ENCODE measurements at places on chromosomes 7 and 10.

GRCh38 chr10:58818900-58819299, 306.2 kb downstream of the BICC1 start:
- DNase-seq: no peak

- DNase-seq: no peak
Observed at GRCh38 chr7:140485500-140486265, 6.4 kb upstream of the MKRN1 start.

GRCh38 chr7:6226194-6226799, 46.1 kb downstream of the CYTH3 start:
- DNase-seq: no peak

GRCh38 chr7:130275826-130276297, 9.2 kb downstream of the CPA2 start:
- no peak for DNase-seq

DNA sequence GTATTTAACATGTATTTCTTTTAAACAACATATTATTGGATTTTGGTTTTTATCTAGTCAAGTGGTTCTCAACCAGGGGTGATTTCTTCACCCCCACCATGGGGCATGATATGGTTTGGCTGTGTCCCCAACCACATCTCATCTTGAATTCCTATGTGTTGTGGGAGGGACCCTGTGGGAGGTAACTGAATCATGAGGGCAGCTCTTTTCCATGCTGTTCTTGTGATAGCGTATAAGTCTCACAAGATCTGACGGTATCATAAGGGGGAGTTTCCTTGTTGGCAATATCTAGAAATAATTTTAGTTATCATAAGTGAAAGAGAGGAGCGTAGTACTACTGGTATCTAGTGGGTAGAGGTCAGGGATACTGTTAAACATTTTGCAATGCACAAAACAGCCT, 37.6 kb downstream of the TMEM168 start:
- DNase-seq: no peak

GRCh38 chr7:9324513-9324912, 891.1 kb downstream of the NXPH1 start:
- DNase-seq: no peak

DNA sequence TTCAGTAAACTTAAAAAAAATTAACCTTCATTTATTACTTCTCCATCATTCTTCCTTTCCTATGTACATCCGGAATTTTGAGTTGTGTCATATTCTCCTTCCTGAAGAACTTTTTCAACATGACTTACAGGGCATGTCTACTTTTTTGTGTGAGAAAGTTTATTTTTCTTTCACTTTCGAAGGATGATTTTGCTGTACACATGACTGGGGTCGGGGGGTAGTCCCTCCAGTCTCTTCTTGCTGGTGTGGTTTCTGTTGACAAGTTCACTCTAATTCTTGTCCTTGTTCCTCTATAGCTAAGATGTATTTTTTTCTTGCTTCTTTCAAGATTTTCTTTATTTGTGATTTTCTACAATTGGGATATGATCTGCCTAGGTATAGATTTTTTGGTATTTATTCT, 55.8 kb downstream of the INPP5A start:
- peak; percentile 63 for DNase-seq

- DNase-seq: no peak
Observed at GRCh38 chr7:142913566-142913965, 20.0 kb downstream of the TRPV5 start.

DNA sequence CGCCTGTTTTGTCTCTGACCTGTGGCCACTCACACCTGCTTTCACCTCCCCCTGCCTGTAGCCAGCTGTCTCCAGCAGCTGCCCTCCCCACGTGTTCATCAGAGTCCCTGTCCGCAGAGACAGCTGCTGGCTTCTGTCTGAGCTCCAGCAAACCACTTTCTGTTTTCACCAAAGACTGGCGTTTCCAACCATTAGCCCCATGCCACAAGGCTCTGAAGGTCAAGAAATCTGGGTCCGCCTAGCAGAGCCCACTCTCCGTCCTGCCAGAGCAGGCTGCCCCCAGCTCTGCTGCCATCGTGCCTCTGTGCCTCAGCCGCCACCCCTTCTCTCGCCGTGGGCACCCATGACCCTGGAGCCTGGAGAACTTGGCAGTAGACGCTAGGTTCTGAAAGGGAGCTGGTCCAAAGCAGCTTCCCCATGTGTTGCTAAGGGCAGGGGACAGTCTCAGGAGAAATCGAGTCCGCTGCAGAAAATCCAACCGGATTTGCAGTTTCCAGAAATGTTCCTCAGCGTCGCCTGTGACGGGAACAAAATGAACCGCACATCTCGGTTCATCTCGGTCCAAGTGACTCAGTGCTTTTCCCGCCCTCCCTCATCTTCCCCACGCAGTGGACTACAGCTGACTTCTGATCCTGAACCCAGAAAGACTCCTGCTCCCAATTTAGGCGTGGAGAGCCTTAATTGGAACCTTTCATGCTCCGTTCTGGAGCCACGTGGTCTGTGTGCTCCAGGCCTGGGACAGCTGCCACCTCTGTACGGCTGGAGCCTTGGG, 28.0 kb downstream of the TMEM120A start:
- DNase-seq: no peak

DNA sequence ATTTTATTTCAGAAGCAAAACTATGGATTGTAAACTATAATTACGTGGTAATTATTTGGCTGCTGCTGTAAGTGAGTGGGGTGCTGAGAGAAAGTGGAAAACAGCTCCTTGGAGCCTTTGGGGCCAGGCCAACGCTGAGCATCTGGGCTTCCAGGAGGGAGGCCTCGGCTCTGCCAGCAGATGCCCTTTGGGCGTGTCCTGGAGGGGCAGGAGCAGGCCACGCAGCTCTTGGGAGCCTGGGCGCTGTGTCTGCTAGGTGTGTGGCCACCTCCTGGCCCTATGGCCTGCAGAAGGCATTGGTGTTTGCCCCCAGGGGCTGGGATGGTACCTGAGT, 423.3 kb downstream of the GLRX3 start:
- DNase-seq: no peak

GRCh38 chr7:209906-210305, 17.5 kb downstream of the FAM20C start:
- no peak for DNase-seq

GRCh38 chr7:36748017-36748487, 23.8 kb upstream of the AOAH start:
- peak; percentile 67 for DNase-seq

DNA sequence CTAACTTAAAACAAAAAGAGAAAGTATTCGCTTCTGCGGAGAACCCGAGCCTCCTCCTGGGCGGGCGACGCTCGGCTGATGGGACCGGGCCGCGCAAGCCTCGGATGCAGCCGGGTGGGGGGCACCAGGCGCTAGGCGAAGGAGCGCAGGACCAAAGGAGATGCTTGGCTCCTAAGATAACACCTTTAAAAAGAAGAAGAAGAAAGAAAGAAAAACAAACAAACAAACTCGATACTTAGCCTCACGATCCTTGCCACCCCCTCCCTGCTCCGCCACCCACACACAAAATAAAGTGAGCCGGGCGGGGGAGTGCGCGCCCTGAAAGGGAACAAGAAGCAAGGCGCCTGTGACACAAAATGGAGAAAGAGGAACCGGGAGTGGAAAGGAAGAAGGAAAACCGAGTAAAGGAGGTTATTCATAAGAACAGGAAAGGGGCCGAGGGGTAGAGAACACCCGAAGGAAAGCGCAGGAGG, 34.0 kb upstream of the EBLN1 start:
- DNase-seq: peak; percentile 74

- no peak for DNase-seq
Observed at GRCh38 chr7:28222636-28223035, 42.0 kb upstream of the JAZF1 start.

DNA sequence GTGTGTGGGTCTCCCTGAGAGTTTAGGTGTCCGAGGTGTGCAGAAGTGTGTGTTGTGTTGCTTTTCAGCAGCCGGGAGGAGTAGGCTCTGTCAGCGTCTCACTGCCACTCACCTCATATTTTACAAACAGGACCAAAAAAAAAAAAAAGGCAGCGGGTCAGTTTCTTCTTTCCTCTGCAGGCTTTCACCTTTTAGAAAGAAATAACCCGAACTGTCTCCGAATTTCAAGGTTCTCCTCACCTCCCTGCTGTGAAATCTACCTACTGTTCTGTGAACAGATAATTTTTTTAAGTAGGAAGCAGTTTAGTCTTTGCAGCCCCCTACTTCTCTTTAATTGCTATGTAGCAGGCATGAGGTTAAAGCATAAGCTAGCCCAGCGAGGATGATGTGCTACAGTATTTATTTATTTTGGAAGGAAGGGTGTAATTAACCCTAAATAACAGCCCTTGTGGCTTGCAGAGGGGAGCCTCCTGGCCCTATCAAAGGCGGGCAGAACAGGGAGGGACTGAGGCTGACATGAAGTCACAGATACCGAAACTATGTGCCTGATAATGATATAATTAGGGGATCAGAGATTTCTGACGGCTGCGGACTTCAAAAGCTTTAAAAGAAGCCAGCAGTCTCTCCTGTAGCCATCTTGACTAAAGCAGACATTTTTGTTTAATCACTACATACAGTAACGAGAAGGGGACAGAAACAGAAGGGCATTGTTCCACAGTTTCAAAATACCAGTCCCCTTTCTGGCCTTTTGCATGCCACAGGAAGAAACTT, 1.6 kb downstream of the BAMBI start:
- DNase-seq: peak; percentile 7

GRCh38 chr7:96244992-96245292, 77.0 kb downstream of the SLC25A13 start:
- DNase-seq: no peak

DNA sequence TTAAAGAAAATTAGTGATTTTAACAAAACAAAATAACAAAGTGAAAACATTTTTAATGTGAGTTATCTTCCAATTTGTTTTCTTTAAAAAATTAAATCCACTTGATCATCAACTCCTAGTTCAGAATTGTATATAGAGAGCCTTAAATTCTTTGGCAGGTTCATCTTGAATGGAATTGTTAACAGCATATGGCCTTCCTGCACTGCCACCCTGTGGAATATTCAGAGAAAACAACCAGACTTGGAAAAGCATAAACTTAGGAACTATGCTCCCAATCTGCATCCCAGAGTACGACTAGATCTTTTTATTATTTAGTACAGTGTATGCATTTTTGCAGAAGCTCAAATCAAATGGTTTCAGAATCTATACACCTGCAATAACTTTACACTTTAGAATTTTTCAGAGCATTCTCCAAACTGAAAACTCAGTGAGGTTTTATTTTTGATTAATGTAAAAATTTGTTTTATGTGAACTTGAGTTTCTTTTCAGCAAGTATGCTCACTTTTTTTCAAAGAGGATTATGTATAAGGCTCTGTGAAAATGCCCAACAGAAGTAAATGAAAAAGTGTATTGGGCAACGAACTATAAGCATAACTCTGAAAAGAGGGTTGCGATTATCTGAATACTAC, 44.9 kb upstream of the ANK3 start:
- DNase-seq: peak; percentile 12

DNA sequence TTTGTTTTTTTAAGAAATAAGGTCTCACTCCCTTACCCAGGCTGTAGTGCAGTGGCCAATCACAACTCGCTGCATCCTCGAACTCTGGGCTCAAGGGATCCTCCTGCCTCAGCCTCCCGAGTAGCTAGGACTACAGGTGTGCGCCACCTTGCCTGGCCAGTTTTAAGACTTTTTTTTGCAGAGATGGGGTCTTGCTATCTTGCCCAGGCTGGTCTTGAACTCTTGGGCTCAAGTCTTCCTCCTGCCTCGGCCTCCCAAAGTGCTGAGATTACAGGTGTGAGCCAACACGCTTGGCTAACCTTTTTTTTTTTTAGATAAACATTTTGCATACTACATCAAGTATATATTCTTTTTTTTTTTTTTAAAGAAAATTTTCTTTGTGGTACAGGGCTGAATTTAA, 18.2 kb downstream of the SEC23IP start:
- DNase-seq: no peak

DNA sequence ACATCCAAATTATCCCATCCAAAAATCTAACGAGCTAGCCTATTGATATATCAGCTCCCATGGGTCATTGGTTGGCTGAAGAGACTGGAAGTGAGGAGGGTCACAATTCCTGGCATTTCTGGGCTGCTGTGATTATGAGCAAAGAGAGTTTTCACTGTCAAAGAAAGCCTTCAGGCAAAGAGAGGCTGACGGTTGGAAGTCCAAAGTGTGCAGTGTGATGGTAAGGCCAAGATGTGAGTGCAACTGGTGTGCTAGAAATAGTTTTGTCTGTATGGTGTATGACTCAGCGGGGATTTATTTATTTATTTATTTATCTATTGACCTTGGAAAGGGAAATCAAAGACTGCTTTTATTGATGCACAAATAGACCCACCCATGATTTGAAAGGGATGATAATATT, 75.0 kb downstream of the AASS start:
- DNase-seq: no peak

- DNase-seq: peak; percentile 74
Observed at GRCh38 chr7:75842836-75843446, 29.3 kb upstream of the CCL24 start.

GRCh38 chr7:71706597-71706975, 574.6 kb downstream of the GALNT17 start:
- no peak for DNase-seq

- no peak for DNase-seq
Observed at GRCh38 chr7:33070277-33070676, 7.7 kb upstream of the NT5C3A start.

DNA sequence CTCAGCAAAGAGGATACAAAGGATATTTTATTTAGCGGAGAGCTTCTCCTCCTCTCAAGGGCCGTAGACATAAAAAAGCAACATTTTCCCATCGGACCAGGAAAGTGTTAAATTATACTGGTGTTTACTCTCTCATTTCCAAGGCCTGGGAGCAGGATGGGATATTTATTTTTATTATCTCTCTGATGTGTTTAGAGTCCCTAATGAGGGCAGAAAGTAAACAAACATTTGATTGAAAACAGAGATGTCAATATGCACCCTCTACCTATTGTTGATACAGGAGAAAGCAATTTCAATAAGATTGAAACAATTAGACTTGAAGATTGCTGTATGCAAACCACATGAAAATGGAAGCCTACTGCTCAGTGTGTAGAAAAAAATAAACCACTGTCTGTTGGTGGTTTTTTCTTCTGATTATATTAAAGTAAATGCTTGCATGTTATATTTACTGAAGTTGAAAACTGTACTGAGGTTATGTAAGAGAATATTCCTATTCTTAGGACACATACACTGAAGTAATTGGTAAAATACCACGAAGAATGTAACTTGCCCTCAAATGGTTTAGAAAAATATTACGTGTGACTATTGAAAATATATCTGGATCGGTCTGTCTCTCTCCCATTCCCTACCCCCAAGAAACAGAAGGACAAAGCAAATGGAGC, 59.3 kb downstream of the ATXN7L1 start:
- DNase-seq: no peak

DNA sequence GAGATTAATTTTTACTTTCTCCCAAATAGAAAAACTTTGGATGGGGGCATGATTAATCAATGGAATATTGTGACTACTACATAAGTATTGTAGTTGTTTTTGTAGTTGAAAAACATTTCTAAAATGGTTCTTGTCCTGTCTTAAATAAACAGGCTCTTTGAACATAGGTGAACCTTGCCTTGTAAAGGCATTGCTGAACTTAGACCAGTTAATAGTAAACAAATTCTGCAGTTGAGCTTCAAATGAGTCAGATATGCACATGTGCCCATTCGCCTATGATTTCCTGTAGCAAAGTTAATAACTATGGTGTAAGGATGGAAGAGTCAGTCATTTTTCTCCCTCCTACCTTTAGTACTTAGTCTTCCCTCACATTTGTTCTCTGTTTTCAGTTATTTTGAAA, 22.6 kb downstream of the CUTC start:
- no peak for DNase-seq

Measured in activated CD8-positive, alpha-beta T cell treated with anti-CD3 and anti-CD28 coated beads for 36 hours (primary cell).